Activated naive CD8-positive, alpha-beta T cell treated with anti-CD3 and anti-CD28 coated beads for 36 hours (primary cell): ENCODE measurements at places on chromosomes 12 and 14.

GRCh38 chr14:62470935-62471334 lies 574.3 kb downstream of the KCNH5 start:
- no peak for DNase-seq

GRCh38 chr12:76410781-76411180 lies 62.6 kb upstream of the BBS10 start:
- no peak for DNase-seq

DNA sequence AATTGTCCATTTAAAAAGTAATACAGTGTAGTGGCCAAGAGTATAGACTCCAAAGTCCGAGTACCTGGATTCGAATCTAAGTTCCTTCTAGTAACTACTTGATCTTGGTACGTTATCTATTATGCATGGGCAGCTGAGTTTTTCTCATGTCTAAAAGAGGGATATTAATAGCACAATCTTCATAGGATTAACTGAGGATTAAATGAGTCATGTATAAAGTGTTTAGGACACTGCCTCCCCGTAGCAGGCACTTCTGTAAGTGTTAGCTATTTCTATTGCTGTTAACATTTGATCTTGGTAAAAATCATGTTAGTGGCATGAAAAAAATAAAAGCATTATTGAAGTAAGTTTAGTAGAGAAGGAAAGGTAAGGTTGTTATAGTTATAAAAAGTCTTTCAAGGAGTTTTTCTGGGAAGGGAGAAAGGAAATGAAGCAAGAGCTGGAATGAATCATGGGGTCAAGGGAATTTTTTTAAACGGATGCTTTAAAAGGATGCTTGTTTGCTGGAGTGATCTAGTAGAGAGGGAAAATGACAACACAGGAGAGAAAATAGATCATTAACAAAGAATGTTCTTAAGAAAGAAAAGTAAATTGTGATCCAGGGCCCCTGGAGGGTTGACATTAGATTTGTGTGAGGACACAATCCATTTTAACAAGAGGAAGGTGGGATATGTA lies 502.2 kb upstream of the USP15 start:
- no peak for DNase-seq

- no peak for DNase-seq
Measured at GRCh38 chr14:89239023-89239422, 178.0 kb downstream of the FOXN3 start.

DNA sequence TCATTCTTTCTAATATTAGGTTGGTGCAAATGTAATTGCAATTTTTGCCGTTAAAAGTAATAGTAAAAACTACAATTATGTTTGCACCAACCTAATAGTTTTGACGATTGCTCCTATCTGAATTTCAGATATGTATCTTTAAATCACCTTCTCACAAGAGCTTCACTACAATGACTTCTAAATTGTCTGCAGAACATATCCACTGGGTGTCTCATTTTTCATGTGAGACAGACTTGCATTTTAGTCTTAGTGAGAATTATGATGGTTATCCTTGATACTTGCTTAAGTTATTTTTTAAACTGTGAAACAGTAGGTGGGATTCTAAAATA lies 84.6 kb downstream of the ITPR2 start:
- no peak for DNase-seq

DNA sequence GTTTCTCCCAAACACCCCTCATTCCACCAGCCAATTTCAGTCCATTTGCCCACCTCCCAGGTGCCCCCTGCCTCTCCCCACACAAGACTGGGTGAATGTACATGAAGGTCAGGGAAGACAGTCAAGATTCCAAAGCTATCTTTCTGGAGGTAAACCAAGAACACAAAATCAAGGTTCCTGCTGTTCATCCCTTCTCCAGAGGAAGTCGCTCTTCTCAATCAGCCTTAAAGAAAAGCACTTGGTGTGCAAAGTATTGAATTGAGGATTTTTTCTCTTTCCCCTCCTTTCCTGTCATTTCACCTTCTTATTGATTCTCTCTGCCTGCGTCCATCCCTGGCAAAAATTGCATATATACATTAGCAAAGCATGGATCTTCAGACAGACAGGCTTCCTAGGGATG lies 4.5 kb downstream of the GRIN2B start:
- no peak for DNase-seq

GRCh38 chr12:93144109-93144508 lies 215.0 kb upstream of the EEA1 start:
- DNase-seq = no peak

DNA sequence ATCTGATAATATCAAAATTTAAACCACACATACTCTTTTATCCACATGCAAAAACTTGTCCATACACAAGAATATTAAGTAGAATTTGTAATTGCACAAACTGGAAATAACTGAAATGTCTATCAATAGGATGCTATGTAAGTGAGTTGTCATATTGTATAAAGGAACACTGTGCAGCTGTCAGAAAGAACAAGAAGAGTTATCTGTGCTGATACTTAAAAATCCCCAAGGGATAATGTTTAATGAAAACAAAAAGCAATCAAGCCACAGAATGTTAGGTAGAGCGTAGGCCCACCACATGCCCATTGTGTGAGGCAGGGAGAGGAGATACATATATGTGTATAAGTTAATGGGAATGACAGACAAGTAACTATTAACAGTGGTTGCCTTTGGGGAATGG lies 25.9 kb upstream of the HIGD1C start:
- no peak for DNase-seq

- no peak for DNase-seq
Measured at GRCh38 chr12:102653406-102653805, 173.0 kb upstream of the IGF1 start.

- DNase-seq = no peak
Measured at GRCh38 chr14:49017447-49017846, 568.7 kb downstream of the RPS29 start.

DNA sequence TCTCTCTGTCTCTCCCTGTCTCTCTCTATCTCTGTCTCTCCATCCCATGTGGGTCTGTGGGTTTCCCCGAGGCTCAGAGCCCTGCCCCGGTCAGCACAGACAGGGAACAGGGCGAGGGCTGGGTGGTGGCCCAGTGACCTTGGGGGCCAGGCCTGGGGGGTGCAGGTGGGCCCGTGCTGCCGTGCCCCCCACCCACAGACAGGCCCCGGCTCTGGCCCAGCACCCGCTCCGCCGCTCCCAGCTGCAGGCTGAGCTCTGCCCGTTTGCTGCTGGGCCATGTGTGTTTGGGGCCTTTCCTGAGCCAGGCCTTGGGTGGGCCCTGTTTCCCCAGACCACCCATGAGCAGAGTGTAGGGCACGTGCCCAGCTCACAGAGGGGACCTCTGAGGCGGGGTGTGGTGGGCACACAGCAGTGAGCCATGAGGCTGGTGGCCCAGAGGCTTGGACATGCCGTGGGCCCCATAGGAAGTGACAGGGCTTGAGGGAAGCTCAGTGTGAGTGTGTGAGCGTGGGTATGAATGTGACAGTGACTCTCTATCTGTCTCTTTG lies 51.0 kb downstream of the TMEM121 start:
- DNase-seq = no peak

DNA sequence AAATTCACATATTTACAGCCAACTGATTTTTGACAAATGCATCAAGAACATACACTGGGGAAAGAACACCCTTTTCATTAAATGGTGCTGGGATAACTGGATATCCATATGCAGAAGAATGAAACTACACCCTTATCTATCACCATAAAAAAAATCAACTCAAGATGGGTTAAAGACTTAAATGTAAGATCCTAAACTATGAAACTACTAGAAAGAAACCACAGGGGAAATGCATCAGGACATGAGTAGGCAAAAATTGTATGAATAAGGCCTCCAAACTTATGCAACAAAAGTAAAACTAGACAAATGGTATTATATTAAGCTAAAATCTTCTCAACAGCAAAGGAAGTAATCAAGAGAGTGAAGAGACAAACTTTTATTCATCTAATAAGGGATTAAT lies 242.6 kb downstream of the CPNE8 start:
- no peak for DNase-seq

DNA sequence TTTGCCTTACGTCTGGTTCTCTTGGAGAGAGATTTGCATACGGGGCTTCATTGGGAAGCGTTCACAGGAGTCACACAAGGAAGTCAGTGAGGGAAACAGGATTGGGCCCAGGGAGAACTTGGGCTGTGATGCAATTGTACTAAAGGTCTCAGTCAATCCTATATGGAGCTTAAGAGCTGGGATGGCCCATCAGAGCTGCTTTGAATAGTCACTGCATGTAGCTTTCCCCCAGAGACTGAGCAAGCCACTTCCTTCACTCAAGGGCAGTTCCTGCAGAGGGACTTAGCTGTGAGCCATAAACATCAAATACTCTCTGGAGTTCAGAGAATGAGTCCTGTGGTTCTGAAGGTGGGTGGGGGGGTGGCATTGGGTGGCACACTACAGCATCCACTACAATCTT lies 605.4 kb downstream of the MED13L start:
- DNase-seq = no peak

- DNase-seq = peak; percentile 47
Measured at GRCh38 chr14:102917469-102918211, 4.8 kb upstream of the AMN start.

DNA sequence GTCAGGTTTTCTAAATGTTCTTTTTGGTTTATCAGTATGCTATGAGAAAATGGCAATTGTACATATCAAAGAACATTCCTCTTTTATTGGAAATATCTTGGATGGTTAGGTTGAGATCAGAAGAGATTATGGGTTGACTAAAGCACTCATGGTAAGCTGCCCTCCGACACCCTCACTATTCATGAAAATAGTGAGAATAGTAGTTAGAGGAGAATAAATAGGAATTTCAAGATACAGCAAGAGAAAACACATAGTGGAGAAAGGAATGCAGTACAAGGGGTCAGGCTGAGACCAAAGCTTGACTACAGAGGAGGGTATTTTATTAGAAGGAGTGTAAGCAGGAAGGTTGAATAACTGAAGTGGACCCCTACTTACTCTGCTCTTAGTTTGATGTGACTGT lies 112.5 kb downstream of the PTPRQ start:
- DNase-seq = no peak

DNA sequence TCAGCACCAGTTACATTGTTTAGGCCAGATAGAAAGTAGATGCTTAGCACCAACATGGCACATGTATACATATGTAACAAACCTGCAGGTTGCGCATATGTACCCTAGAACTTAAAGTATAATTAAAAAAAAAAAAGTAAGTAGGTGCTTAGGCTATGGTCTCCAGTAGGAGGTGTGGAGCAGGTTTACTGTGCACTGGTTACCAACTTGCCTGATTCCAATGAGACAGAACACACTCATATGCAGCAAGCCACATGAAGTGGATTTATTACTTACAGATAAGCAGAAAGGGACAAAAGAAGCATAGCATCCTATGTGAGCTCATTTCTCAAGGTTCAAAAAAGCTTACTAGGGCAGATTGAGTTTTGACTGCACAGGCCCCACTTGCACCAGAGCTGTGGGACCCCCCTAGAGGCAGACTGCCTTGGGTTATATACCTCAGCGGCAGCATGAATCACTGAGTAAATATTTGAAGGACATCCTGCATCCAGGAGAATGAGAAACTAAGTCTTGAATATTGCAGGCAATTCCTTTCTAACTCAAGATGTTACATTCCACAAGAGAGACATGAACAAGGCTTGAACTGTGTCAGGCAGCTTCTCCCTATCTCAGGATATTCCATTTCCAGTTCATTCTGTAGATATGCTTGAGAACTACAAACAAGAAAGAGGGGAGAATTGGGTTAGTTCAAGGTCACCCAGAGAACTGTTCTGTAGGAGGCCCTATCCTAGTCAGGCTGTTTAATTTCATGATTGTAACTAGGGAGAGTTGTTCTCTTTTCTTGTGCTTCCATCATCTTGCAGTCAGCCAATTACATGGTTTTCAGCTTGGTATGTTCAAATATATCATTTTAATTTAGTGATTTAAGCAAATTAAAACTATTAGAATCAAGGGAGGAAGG lies 30.1 kb downstream of the LRFN5 start:
- DNase-seq = no peak

- no peak for DNase-seq
Measured at GRCh38 chr14:103514596-103515421, 7.8 kb downstream of the CKB start.

- DNase-seq = no peak
Measured at GRCh38 chr12:55068416-55069010, 48.7 kb downstream of the NEUROD4 start.

- DNase-seq = peak; percentile 79
Measured at GRCh38 chr12:47773062-47773857, at the start of gene SLC48A1. Gene SLC48A1, plus strand, starts transcription at chr12:47773238. Its CDS starts 67 bp downstream, at chr12:47773305.

- no peak for DNase-seq
Measured at GRCh38 chr14:75238756-75239455, 39.7 kb upstream of the FOS start.

GRCh38 chr14:36952689-36953088 lies 219.7 kb downstream of the SLC25A21 start:
- no peak for DNase-seq

DNA sequence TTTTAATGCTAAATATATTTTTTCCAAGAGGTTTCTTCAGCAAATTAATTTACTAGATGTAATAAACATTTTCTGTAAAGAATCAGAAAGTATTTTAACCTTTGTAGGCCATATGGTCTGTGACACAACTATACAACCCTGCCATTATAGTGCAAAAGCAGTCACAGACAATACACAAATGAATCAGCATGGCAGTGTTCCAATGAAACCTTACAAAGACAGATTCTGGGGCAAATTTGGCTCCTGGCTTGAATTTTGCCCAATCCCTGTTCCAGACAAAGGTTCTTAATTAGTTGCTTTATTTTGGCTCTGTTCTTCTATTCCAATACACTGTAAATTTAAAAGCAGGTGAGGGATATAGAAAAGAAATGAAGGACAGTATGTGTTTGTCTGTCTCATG lies 352.5 kb downstream of the C12orf50 start:
- no peak for DNase-seq

- DNase-seq = no peak
Measured at GRCh38 chr14:70067810-70068209, 120.9 kb downstream of the SLC8A3 start.

GRCh38 chr12:5081016-5081415 lies 37.3 kb downstream of the KCNA5 start:
- no peak for DNase-seq
